Common myeloid progenitor, CD34-positive (primary cell): ENCODE measurements at places on chromosomes 5 and 9.
A peak's percentile ranks its signal among the peaks of the same experiment; 100 is the strongest.

DNA sequence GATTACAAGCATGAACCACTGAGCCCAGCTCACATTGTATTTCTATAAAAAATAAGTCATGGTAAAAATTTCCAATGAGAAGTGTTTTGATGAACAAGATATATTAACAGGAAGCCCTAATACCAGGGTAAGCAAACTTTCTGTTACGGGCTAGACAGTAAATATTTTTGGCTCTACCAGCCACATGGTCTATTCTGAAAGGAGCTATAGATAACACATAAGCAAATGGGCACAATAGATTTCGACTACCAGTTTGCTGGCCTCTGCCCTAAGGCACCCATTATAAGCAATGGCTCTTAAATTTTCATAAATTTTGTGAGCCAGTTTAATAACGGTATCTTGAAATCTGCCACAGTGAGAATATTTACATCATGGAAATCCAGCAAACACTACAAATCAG lies 8.1 kb downstream of the UBQLN1 start:
- no peak for DNase-seq

DNA sequence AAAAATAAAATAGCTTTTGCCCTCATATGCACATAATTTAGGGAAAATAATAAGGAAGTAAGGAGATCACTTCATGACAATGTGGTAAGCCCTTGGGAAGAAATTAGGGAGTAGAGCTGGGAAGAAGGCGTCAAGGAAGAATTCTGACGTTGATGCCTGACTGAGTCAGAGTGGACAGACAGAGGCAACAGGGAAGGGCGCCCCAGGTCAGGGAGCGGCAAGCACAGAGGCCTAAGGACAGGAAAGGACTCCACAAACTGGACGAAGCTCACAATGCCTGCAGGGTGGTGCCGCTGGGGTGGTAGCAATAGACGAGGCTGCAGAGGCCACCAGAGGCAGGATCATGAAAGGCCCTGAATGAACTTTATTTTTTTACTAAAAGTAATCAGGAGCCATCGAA lies 7.6 kb downstream of the DRD1 start:
- DNase-seq, result no peak

GRCh38 chr5:172319708-172320441 lies 36.3 kb upstream of the UBTD2 start:
- DNase-seq, result no peak

DNA sequence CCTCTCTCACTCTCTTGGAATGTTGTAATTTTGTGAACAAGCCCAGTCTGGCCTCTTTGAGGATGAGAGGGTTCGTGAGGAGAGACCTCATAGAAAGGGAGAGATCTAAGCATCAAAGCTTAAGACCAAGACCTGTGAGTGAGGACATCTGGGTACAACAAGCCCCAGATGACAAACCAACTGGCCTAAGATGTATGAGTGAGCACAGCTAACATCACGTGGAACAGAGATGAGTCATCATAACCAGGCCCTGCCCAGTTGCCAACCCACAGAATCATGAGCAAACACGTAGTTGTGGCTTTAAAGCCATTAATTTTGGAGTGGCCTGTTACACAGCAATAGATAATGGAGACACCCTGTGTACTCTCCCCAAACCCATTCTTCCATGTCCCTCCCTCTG lies 439.1 kb upstream of the KIF2A start:
- peak; percentile 37 for DNase-seq

- DNase-seq, result no peak
These were observed 214.4 kb downstream of the PLK2 start for GRCh38 chr5:58245476-58245840.

- peak; percentile 98 for DNase-seq
These were observed 118.6 kb downstream of the RGS3 start for GRCh38 chr9:113581865-113582697.
